ENCODE measurements at places on chromosomes 12 and 14.

DNA sequence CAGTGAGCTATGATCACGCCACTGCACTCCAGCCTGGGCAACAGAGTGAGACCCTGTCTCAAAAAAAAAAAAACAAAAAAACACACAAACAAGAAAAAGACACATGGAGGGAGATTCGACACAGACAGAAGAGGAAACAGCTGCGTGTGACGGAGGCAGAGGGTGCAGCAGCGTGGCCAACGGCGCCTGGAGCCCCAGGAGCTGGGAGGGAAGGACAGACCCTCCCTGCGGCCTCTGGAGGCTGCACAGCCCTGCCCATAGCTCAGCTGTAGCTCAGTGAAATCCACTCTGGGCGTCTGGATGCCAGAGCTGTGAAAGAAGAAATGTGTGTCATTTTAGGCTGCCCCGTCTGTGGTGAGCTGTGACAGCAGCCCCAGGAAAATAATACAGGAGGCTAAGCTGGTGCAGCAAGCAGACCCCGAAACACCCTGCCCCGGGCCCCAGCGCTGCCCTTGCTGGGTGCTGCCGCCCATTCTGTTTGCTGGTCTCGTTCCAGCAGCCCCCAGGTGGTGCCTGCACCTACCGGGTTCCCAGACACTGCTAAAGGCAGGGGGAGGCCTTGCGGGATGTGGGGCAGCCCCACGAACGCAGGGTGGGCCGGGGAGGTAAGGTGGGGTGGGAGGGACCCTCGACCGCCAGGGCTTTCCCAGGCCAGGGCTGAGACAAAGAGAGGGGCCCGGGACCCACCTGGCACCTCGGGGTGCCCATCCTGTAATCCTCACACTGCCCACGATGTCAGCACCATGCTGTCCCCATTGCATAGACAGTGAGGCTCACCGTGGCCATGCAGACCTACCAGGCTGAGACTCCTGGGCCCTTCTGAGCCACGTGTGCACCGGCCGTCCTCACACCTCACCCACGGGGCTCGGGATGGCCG lies 21.2 kb downstream of the GALNT9 start:
- no peak for DNase-seq

DNA sequence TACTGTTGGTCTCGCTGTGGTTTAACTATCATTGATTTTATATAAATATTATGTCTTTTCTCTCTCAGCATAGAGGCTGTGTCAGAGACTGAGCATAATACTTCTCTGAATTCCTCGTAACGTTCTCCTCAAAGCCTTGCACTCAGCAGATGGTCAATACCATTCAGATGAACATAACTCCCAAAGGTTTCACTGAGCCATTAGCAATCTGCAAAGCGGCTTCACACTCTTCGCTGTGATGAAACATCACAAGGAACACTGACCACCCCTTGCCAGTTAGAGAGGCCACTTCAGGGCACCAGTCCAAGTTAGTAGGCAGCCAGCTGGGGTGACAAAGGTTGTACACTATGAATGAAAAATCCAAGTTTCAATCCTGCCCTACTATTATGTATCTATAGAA lies 30.1 kb upstream of the STON2 start:
- DNase-seq, result no peak

GRCh38 chr12:67634303-67634761 lies 14.2 kb upstream of the DYRK2 start:
- no peak for DNase-seq

DNA sequence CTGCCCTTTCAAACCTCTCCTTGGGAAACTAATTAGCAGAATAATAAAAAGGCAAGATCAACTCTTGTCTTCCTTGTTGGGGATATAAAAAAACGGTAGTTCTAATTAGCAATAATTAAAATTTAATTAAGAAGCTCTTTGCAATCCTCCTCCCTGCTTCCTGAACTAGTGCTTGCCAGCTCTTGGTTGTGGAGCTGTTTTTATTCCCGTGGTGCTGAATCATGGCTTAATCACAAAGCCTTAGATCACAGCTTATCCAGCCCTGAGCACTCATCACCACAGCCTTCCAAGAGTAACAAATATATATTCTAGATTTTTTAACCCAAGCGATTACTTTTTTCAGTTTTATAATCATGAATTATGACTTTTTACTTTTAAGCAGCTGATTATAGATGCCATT lies 63.2 kb upstream of the INSM2 start:
- no peak for DNase-seq

DNA sequence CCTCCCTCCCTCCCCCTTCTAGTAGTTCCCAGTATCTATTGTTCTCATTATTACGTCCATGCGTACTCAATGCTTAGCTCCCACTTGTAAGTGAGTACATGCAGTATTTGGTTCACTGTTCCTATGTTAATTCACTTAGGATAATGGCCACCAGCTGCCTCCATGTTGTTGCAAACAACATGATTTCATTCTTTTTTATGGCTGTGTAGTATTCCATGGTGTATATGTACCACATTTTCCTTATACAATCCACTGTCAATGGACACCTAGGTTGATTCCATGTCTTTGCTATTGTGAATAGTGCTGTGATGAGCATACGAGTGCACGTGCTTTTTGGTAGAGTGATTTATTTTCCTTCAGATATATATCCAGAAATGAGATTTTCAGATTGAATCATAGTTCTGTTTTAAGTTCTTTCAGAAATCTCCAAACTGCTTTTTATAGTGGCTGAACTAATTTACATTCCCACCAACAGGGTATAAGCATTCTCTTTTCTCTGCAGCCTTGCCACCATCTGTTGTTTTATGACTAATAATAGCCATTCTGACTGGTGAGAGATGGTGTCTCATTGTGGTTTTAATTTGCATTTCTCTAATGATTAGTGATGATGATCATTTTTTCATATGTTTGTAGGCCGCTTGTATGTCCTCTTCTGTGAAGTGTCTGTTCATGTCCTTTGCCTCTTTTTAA lies 17.9 kb upstream of the CLEC7A start:
- DNase-seq, result no peak

DNA sequence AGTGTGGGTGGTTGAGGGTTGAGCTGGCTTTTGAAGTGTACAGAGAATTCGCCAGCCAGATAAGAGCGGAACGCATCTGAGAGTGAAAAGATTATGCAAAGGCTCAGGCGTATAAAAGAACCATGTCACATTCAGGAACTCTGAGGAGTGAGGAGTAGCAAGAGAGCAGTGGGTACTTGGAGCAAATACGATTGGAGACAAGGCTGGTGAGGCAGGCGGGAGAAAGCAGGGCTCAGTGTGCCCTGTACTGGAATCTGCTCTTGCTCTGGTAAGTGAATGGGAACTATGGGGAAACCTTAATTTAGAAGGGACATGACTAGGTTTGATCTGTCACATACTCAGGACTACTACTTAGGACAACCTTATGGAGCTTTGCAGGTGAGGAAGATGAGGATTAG lies 87.0 kb downstream of the PTPRB start:
- no peak for DNase-seq

DNA sequence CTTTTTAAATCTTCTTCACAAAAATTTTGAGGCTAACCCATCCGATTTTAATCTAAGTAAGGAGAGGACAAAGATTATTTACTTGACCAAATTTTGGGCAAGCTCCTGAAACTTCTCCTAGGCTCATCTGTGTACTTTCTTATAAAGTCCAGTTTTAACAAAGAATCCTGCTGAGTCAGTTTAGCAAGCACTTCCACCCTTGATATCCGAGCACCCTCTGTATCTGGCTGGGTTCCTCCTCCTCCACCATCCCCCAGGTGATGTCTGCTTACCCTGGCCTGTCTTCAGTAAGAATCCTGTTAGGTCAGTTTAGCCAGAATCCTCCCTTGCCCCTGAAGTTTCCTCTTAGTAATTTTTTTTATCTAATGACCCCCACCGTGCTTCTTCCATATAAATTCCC lies 140.5 kb downstream of the PHLDA1 start:
- DNase-seq, result no peak

DNA sequence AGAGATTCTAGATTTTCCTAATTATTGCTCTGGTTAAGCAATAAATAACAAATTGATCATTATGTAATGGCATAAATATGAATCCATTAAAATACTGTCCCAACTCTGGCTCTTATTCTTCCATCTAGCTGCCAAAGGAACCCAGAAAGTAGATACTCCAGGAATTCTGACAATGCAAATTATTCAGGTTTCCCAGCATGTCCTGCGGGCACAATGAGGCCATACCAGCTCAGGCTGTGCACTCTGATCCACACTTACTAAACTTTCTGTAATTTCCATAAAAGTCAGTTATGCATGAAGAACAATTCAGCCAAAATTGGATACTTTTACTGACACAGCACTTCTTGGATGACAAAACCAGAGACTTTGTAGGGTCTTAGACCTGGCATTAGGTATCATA lies 576.3 kb downstream of the KCNH5 start:
- DNase-seq, result no peak

DNA sequence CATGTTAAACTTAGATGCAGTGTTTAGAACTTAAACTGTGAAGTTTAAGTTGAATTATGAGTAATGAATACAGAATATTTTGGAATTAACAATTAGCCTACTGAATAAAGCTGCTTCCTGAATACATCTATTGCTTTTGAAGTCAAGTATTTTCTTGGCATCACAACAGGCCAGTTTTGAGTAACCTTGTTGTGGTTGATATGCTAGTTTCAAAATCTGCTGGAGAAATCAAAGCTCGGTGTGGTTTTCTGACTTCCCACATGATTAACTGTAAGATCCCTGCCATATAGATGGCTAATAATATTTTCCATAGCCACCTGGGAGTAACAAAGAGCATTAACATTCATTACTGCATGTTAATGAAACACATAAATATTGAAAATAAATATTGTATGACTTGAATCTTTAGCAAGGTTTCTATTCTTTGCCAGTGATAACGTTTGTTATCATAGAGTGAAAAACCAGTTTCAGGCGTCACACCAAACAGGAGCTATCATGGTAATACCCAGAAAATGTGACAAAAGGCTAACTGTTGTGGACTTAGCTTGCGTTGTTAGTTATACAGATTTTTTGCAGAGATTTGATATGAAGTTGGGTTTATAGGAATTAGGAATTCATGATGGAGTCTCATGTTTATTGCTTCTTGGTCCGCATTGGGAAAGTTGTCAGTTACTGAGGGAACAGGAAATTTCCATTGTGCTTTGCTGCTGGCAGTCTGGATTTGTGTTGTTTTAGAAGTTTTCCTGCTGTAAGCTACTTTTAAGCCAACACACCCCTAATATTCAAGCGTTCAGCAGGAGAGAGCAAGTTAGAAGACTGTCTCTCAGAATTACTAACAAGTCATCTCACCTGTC lies 32.1 kb downstream of the PPFIBP1 start:
- DNase-seq, result peak; percentile 84

DNA sequence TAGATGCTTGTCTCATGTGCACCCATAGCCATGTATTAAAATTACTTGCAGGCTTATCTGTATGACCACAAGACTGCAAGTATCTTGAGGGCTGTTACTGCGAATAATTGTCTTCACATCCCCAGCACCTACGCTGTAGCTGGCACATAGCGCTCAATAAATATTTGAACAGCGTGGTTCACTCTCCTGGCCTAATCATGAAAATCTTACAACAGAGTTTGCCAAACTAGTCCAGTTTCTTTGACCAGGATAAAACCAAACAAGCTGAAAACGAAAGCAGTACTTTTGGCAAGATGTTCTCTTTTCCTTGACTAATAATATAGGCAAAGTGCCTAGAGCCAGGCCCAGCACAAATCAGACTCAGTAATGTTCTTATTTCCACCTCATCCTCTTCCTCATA lies 106.7 kb downstream of the RPS29 start:
- DNase-seq, result no peak

DNA sequence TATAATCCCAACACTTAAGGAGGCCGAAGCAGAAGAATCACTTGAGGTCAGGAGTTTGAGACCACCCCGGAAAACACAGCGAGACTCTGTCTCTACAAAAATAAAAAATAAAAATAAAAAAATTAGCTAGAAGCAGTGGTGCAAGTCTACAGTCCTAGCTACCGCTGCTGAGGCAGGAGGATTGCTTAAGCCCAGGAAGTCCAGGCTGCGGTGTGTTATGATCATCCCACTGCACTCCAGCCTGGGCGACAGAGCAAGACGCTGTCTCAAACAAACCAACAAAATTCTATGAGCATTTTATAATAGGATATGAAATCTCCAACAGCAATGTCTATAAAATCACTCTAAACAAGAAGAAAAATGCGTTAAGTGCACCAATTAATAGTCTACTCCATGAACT lies 75.3 kb downstream of the PPP1R12A start:
- no peak for DNase-seq

DNA sequence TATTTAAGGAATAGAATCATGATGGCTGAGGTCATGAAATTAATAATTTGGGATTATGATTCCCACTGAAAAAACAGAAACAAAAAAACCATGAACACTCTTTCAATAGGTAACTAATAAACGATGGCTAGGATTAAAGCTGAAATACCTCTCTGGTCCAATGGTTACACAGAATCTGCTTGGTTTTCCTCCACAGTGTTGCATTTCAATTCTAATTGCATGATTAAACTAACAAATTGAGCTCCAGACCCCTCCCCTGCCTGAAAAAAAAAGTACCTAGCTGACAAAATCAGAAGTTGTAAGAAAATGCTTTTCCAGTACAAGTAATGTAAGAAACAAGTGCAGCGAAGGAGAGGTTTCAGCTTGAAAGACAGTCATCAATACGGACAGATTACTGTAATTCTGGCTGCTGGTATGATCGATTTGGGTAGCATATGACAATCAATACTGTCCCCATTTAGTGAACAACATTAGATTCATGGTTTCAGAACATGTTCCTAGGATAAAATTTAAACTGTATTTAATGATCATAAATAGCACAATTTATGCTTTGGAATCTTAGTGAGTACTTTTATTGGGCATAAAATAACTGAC lies 32.0 kb downstream of the INSM2 start:
- DNase-seq, result no peak

DNA sequence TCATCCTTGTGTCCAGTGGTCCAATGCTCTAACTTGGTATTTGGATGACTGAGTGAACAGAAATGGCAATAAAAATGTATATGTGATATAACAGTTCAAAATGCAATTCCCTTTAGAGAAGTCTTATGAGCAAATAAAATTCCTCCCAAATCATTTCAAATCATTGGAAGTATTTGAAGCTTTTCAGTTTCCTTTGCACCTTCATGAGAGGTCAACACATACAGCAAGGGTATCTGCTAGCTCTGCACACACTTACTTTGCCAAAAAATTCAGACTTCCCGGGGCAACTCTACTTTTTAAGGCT lies 423.7 kb downstream of the ATP23 start:
- DNase-seq, result no peak

GRCh38 chr12:24530689-24531088 lies 418.2 kb downstream of the BCAT1 start:
- DNase-seq, result no peak

GRCh38 chr14:32435411-32435810 lies 106.3 kb downstream of the AKAP6 start:
- DNase-seq, result no peak

GRCh38 chr14:65824285-65824977 lies 411.9 kb downstream of the FUT8 start:
- DNase-seq, result peak; percentile 55
